ENCODE measurements at places on chromosomes 16 and 17. TPM values are rescaled to one million over a fixed set of nuclear protein-coding genes. Genes with fewer than 3 reads are reported as not detected.

GRCh38 chr17:43846221-43846712 lies 709 bp upstream of the CD300LG start:
- H3K27ac ChIP-seq: no peak overlapping the region
- peaks cover 3% of the 10 kb centered on the region for H3K4me1 ChIP-seq
- no peak overlapping the region for H3K4me3 ChIP-seq
- H3K36me3 ChIP-seq: no peaks in the 10 kb centered on the region

DNA sequence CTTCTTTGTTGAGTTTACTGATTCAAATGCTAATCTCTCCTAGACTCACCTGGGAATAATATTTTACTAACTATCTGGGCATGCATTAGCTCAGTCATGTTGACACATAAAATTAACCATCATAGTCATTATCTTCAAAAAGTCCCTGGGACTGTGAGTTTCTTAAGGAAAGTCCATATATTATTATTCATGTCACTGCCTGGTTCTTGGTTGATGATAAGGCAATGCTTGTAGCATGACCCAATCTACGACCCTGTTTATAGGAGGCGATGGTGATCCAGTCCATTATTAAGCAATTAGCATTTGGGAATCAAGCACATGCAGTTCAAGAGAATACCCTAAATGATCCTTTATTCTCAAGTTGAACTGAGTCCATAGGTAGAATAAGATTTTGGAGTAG lies 54.8 kb upstream of the MPHOSPH6 start:
- peaks cover 44% of the 10 kb centered on the region for H3K27me3 ChIP-seq
- H3K4me1 ChIP-seq: no peaks in the 10 kb centered on the region
- H3K27ac ChIP-seq: no peak overlapping the region
- no peak for DNase-seq
- H3K36me3 ChIP-seq: no peaks in the 10 kb centered on the region
- H3K4me3 ChIP-seq: no peak overlapping the region

GRCh38 chr16:76766538-76766937 lies 424.5 kb upstream of the MON1B start:
- H3K27me3 ChIP-seq: no peaks in the 10 kb centered on the region
- H3K27ac ChIP-seq: no peak overlapping the region
- H3K4me1 ChIP-seq: no peaks in the 10 kb centered on the region
- no peak overlapping the region for H3K4me3 ChIP-seq
- no peak for DNase-seq
- H3K36me3 ChIP-seq: no peaks in the 10 kb centered on the region

DNA sequence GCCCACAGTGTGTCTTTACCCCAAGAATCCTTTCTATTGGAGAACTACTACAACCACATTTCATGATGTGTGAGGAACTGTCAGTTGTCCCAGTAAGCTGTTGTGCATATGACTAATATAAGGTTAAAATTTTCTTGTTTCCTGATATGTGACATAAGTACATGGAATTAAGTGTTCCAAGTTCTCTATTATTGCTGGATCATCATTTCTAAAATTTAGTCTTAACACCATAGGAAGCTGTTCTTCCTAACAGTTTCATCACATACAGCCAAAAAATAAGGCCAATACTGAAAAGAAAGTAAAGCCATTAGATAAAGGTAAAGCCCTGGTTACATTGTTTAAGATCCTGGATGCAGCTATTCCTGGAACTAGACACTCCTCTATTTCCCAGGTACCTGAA lies 620.9 kb upstream of the CDH8 start:
- no peaks in the 10 kb centered on the region for H3K27me3 ChIP-seq
- H3K4me3 ChIP-seq: no peak overlapping the region
- H3K27ac ChIP-seq: no peak overlapping the region
- H3K4me1 ChIP-seq: no peaks in the 10 kb centered on the region

- no peaks in the 10 kb centered on the region for H3K27me3 ChIP-seq
- no peaks in the 10 kb centered on the region for H3K4me1 ChIP-seq
- peaks cover 33% of the 10 kb centered on the region for H3K36me3 ChIP-seq
- H3K4me3 ChIP-seq: no peak overlapping the region
- DNase-seq: no peak
- H3K27ac ChIP-seq: no peak overlapping the region
Observed at GRCh38 chr17:59067756-59068155, 38.9 kb downstream of the TRIM37 start.

ASPA gene
- total RNA-seq: not detected

TBC1D3 gene
- not detected for total RNA-seq

RNF112 gene
- 1.2 TPM for total RNA-seq

ZACN gene
- not detected for total RNA-seq
